ENCODE measurements at places on chromosomes 11 and 22. TPM values are rescaled to one million over a fixed set of nuclear protein-coding genes. Genes with fewer than 3 reads are reported as not detected.

DNA sequence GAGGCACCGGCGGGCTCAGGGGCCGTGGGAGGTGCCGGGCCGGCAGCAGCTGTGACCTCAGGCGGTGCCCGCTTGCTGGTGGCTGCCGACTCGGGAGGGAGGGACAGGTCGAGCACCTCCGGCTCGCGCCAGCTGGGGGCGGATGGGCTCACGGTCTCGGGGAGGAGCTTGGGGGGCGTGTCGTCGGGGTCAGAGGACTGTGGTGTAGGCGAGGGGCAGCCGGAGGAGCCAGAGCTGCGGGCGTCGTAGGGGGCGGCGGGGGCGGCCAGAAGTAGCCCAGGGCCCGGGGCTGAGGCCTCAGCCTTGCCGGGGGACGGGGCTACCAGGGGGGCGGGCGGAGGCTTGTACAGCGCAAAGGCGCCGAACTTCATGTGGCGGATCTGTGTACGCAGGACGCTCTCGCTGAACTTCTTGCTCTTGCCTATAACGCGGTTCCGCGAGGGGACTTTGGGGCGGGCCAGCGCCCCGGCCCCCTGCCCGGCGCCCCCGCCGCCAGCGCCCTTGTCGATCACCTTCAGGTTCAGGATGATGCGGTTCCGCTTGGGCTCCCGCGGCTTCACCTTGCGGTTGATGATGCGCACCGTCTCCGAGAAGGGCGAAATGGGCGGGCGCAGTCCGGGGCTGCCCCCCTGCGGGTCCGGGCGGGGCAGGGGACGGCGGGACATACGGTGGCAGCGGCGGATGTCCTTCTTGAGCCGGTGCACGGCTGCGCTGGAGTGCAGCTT, 5.5 kb downstream of the CBX6 start:
- DNase-seq: no peak

DNA sequence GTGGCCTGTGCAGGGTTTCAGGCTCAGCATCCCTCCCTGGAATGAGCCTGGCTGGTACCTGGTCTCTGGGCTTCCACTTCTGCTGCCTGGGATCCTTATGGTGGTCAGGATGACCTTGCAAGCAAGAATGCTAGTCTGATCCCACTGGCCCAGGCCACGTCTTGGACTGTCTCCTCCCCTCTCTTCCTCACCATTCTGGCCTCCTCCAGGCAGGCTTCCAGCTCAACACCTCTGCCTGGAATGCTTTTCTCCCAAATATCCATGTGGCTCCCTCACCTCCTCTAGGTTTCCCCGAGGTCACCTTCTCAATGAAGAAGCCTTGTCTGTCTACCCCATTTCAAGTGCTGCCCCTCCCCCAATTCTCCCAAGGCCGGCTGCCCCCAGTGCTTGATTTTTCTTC, 39.4 kb upstream of the ALX4 start:
- DNase-seq: no peak

DNA sequence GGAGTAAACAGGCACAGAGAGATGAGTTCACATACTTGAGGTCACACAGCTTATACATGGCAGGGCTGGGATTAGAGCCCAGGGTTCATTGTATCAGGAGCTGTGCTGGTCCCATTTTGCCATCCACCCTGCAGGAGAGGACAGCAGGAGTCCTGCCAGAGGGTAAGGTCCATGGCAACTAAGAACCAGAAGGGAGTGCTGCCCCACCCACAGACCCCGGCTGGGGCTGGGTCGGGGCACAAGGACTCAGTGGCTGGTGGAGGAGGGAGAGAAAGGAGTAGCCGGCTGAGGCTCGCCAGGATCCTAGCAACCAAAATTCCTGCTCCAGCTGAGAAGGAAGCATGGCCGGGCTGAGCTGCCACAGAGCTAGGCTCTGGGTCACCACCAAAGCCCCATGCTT, 25.9 kb upstream of the TP53I11 start:
- DNase-seq: no peak

GRCh38 chr11:123755344-123755743, 1.0 kb upstream of the OR6X1 start:
- DNase-seq: no peak

The CCDC116 gene
- 0.25 TPM for polyA plus RNA-seq

The MMP13 gene
- polyA plus RNA-seq: 0.09 TPM

The PATE3 gene
- not detected for polyA plus RNA-seq

The UQCR10 gene
- polyA plus RNA-seq: 165 TPM

The VSIG2 gene
- polyA plus RNA-seq: 7.1 TPM

The LRRC75B gene
- polyA plus RNA-seq: 26.8 TPM

The APOA5 gene
- polyA plus RNA-seq: not detected

The OR5B21 gene
- polyA plus RNA-seq: not detected

The TRPC6 gene
- 10.7 TPM for polyA plus RNA-seq
